PC-3 (cell line): ENCODE measurements at places on chromosomes 6 and 20. TPM values are rescaled to one million over a fixed set of nuclear protein-coding genes. Genes with fewer than 3 reads are reported as not detected.

Gene SOX18
- 1.1 and 1.5 TPM in 2 replicates for total RNA-seq

- DNase-seq: no peak
These were observed 233.9 kb downstream of the PRL start for GRCh38 chr6:22062807-22063408.

DNA sequence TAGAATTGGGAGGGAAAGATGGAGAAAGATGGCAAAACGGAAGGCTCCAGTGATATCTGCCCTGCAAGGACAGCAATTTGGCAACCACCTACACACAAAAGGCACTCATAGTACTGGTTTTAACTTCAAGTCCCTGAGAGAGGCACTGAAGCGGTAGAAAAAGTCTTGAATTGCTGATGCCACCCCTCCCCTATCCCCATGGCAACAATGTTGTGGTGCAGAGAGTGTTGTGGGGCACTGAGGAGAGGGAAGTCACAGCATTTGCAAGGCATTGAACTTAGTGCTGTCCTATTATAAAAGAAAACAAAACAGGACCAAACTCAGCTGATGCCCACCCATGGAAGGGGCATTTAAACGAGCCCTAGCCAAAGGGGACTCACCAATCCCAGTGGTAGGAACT, 343.7 kb downstream of the HAO1 start:
- DNase-seq: no peak

DNA sequence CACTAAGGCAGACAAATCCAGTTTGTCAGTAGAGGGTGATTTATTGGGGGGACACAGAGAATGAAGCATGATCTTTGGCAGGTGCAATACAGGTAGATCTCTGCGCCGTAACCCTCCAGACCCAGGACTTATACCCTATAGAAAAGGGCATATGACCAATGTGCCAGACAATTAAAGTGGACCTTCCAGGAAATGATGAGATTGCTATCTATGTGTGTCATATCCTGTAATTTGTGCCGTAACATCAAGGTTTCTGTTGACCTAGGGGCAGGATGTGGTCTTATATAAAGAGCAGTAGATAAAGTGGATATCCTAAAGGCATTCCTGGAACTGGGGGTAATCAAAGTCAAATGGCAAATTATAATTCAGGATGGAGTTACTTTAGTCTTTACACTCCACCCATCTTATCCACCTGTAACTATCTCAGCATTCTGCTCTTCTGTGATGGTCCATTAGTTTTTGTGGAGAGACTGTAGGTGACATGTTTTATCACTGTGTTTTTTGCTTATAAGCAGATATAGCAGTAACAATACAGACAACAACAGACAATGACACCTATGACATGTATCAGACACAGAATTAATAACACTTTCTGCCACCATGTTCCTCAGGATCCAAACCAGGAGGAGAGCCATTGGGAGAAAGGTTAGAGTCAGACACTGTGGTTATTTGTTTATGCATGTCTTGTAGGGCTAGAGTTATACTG, 43.1 kb upstream of the ZNF337 start:
- peak; percentile 90 for DNase-seq

GRCh38 chr6:166572370-166573261, 13.9 kb downstream of the RAMACL start:
- DNase-seq: peak; percentile 58

- no peak for DNase-seq
These were observed 41.0 kb upstream of the RPS6KA2 start for GRCh38 chr6:166667796-166668610.

DNA sequence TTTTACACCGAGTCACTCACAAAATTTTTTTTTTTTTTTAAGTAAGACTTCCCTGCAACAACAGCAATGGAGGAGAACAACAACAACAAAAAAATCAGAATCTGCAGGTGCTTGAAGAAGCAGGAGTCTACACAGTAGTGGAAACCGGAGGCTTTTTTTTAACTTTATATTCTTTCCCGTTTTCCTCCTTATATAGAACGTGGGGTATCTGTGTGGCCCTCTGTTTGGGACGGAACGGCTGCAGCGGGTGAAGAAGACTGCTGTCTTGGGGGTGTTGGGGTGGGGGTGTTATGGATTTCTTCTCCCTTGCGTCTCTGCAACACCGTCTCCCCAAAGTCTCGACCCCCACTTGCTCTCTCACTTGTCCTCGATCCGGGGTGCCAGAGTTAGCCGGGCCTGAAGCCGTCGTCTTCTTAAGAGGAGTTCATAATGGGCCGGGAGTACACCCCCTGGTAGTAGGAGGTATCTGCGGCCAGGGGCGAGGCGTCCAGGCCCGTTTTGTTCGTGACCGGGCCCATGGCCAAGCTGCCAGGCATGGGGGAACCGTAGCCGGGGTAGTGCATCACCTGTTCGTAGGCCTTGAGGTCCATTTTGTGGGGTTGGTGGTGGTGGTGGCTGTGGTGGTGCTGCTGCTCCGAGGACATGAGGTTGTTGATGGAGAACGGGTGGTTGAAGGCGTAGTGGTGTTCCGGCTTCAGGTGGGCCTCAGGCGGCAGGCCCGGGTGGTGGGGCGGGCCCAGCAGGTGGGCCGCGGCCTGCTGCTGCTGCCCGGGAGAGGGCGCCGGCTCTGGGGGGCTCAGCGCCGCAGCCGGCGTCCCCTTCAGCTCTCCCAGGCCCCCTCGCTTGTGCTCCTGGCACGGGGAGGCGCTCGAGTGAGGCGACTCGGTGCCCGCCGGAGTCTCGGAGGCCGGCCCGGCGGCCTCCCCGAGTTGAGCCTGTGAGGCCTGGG, 2.7 kb downstream of the FOXA2 start:
- no peak for DNase-seq

GRCh38 chr6:108200631-108201030, 34.8 kb downstream of the NR2E1 start:
- DNase-seq: peak; percentile 87

GRCh38 chr20:37276494-37277252, 12.8 kb upstream of the MANBAL start:
- peak; percentile 28 for DNase-seq

DNA sequence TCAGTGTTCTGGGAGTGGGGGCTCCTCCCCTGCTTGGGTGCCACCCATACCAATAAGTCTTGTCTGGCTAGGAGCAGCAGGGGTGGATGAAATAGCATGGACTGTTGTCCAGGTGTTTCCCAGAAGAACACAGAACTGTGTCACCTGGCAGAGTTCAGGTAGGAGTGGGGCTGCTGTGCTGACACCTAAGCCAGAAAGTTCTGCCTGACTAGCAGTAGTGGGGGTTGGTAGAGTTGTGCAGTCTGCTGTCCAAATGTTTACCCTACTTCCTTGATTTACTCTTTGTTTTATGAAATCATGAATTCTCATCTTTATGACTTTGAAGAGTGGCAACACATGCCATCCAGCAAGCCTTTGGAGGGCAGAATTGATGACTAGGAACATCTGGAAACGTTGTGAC, 27.3 kb upstream of the SLC35B3 start:
- no peak for DNase-seq

- no peak for DNase-seq
These were observed 54.7 kb downstream of the ELOVL5 start for GRCh38 chr6:53294095-53294494.
